Fibroblast of villous mesenchyme (primary cell): ENCODE measurements at places on chromosomes 4 and X. TPM values are rescaled to one million over a fixed set of nuclear protein-coding genes. Genes with fewer than 3 reads are reported as not detected.

- DNase-seq, result no peak
Observed at GRCh38 chr4:159163521-159163920, 60.6 kb downstream of the RAPGEF2 start.

- peak; percentile 53 for DNase-seq
Observed at GRCh38 chr4:180828455-180829018, 1414.7 kb upstream of the TENM3 start.

DNA sequence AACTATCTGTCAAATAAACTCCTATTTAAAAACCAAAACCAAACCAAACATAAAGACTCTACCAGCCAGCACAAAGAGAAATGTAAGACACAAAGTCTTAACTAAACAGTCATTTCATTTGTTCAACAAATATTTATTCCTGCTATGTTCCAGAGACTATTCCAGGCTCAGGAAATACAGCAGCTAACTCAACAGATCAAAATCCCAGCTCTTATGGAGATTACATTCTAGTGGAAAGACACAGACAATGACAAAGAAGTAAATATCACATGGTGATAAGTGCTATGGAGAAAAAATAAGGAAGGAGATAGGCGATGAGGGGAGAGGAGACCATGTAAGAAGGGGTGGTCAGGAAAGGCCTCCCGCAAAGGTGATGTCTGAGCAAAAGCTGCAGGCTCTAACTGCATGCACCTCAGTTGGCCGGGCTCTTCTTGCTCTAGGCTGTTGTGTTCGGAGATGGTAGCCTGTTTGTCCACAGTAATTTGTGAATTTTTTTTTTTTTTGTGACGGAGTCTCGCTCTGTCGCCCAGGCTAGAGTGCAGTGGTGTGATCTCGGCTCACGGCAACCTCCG is 15.1 kb downstream of the PPEF1 start:
- no peak for DNase-seq

Gene GPR50
- not detected in 2 replicates for total RNA-seq

- DNase-seq, result no peak
Observed at GRCh38 chr4:151865312-151865711, 104.5 kb upstream of the GATB start.

GRCh38 chrX:70087857-70088630 is 25.8 kb downstream of the OTUD6A start:
- DNase-seq, result peak; percentile 41

DNA sequence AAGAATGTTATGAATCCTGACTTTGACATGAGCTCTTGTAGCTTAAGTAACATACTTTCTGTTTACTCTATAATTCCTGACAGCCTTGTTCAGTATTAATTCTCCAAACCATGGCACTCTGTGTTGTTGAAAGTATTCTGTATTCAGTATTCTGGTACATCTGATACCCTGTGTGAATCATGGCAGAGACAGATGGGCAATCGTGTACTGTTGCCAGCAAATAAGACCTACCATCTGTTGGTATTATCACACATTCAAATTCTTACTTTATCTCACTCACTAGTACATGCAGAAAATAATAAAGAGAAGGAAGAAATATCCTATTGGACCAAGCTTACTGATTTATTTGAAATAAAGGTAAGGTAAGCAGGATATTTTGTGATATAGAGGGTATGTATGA is 7.9 kb downstream of the MBTPS2 start:
- DNase-seq, result no peak

GRCh38 chrX:2188330-2188792 is 312.4 kb downstream of the DHRSX start:
- no peak for DNase-seq

Gene RNF175
- not detected in 2 replicates for total RNA-seq

Gene ZMAT1
- 0.43 and 0.64 TPM in 2 replicates for total RNA-seq

Gene MAGED4B
- 18.6 and 24.2 TPM in 2 replicates for total RNA-seq

DNA sequence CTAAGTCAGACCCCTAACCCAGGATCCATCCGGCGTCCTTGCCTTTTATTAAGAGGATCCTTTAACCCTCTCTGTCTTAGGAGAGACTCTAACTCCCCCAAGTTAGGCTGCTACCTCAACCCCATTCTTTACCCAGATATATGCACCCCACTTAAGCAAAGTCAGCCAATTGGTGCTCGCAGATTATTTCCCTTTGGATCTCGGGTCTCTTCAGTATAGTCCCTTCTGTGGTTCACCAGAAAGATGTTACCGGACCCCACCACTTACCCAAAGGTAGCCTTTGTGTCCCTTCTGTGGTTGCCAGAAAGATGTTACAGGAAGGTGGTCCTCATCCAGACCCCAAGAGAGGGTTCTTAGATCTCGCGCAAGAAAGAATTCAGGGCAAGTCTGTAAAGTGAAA is 212.9 kb upstream of the GRID2 start:
- no peak for DNase-seq

Gene CRMP1
- under 0.01 TPM in 1 of 2 replicates, not detected in the other for total RNA-seq
